ENCODE measurements at places on chromosomes 3 and 15. TPM values are rescaled to one million over a fixed set of nuclear protein-coding genes. Genes with fewer than 3 reads are reported as not detected.

Gene SERPINI2
- total RNA-seq: not detected

Gene SHF
- total RNA-seq: 5.7 TPM

DNA sequence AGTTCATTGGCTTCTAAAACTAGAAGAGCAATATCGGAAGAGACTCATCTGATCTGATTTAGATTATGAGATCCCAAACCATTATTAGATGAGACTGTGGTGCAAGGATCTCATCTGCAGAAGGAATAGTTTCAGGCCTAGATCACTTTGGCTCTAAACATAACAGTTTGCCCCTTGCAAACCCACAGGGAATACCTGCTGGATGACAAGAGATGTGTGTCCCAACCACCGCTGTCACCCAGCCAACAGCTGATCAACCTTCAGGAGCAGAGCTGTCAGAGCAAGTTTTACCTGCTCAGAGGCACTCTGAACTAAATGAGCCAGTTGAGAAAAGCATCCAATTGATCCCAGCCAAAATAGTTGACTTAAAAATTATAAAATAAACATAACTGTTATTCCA, 64.0 kb upstream of the ST3GAL6 start:
- no peaks in the 10 kb centered on the region for H3K27me3 ChIP-seq

DNA sequence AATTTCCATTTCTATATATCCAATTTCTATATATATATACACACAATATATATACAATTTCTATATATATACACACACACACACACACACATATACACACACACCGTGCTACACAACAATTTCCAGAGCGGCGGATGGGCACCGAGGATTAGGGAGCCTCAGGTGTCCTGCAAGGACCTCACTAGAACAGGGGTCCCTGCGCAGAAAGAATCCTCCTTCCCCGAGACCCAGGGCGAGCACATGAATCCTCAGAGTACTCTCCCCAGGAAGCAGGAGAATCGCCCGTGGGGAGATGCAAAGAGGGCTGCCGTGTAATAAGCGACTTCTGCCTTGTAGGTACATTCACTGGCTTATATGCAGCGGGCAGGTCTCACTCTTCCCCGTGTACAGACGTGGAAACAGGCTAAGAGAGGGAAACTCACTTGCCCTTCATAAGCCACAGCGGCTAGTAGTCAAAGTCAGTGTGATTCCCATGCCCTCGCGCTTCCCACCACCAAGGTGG, 467 bp downstream of the PIF1 start:
- peaks cover 17% of the 10 kb centered on the region for H3K27me3 ChIP-seq
- H3K4me1 ChIP-seq: peaks cover 33% of the 10 kb centered on the region
- H3K36me3 ChIP-seq: no peaks in the 10 kb centered on the region
- DNase-seq: no peak
- H3K4me3 ChIP-seq: peak overlapping the region; percentile 47

GRCh38 chr3:48064292-48064829, 48.1 kb upstream of the MAP4 start:
- H3K4me3 ChIP-seq: no peak overlapping the region
- DNase-seq: no peak
- peaks cover 9% of the 10 kb centered on the region for H3K4me1 ChIP-seq
- no peak overlapping the region for H3K27ac ChIP-seq
- H3K27me3 ChIP-seq: no peaks in the 10 kb centered on the region

DNA sequence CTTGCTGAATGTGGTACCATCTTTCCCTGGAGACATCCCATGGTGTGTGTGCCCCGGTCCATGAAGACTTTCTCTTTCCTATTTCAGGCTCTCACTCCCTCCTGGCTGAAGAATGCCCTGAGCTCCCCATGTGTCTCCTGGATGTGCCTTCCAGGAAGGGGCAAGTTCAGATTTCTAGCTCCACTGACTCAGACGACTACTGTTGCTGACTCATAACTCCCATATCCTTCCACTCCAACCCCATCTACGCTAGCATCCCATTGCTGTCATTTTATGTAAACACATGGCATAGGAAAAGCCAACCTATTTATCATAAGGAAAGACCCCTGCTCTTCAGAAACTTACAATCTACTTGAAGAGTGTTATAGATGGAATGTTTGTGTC, 95.0 kb downstream of the ADCY5 start:
- no peaks in the 10 kb centered on the region for H3K27me3 ChIP-seq
- no peak overlapping the region for H3K4me3 ChIP-seq

- H3K27me3 ChIP-seq: no peaks in the 10 kb centered on the region
- peaks cover 13% of the 10 kb centered on the region for H3K4me1 ChIP-seq
- H3K4me3 ChIP-seq: no peak overlapping the region
- H3K27ac ChIP-seq: no peak overlapping the region
These were observed 6.6 kb downstream of the TM6SF1 start for GRCh38 chr15:83113881-83114674.

Gene IRAK2
- 4.8 TPM for total RNA-seq

Gene CKMT1A
- not detected for total RNA-seq

GRCh38 chr3:189780546-189781270, 149.5 kb downstream of the TP63 start:
- H3K27ac ChIP-seq: no peak overlapping the region
- H3K4me1 ChIP-seq: peaks cover 4% of the 10 kb centered on the region
- H3K4me3 ChIP-seq: no peak overlapping the region
- no peak for DNase-seq

GRCh38 chr15:83503595-83504364, 56.6 kb downstream of the SH3GL3 start:
- no peak for DNase-seq
- H3K4me1 ChIP-seq: no peaks in the 10 kb centered on the region
- H3K36me3 ChIP-seq: no peaks in the 10 kb centered on the region
- H3K4me3 ChIP-seq: no peak overlapping the region
- H3K27me3 ChIP-seq: peaks cover 4% of the 10 kb centered on the region

GRCh38 chr3:21779909-21780308, 28.9 kb upstream of the ZNF385D start:
- no peak overlapping the region for H3K4me3 ChIP-seq
- no peaks in the 10 kb centered on the region for H3K27me3 ChIP-seq
- H3K36me3 ChIP-seq: no peaks in the 10 kb centered on the region
- H3K27ac ChIP-seq: no peak overlapping the region
- H3K4me1 ChIP-seq: no peaks in the 10 kb centered on the region

DNA sequence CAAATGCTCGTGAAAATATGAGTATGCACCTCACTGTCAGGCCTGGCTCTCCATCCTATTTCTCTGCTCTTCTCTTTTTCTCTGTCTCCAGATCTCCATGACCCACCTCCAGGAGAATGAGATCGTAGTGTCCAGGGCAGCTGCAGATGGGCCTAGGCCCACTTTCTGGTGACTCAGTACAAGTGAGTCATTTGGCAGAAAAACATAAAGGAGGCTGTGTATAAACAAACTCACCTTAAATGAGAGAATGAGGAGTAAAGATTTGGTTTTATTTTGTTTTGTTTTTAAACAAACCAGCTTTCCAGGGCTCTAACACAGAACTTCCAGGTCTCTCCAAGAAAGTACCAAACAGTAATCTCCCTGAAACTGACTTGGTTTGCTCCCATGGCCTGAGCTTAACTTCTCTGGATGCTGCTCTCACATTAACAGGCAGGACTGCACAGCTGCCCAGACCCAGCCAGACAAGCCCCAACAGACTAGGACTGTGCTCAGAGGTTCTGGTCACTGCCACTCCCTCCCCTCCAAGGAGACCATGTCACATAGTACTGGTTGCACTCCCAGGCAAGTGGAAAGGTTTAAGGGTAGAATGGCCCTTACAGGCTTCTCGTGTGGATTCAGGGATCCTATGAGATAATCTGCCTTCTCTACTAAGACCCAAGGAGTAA, 1.5 kb upstream of the HEG1 start:
- DNase-seq: no peak
- H3K36me3 ChIP-seq: no peaks in the 10 kb centered on the region
- H3K27ac ChIP-seq: no peak overlapping the region
- H3K4me1 ChIP-seq: peaks cover 31% of the 10 kb centered on the region

Gene PPP1R2
- 168 TPM for total RNA-seq

GRCh38 chr3:76083992-76084391, 298.6 kb upstream of the ZNF717 start:
- no peaks in the 10 kb centered on the region for H3K4me1 ChIP-seq
- H3K27me3 ChIP-seq: no peaks in the 10 kb centered on the region
- H3K4me3 ChIP-seq: no peak overlapping the region
- DNase-seq: no peak

- peak; percentile 45 for DNase-seq
- no peaks in the 10 kb centered on the region for H3K4me1 ChIP-seq
- H3K36me3 ChIP-seq: no peaks in the 10 kb centered on the region
- H3K27ac ChIP-seq: no peak overlapping the region
- no peaks in the 10 kb centered on the region for H3K27me3 ChIP-seq
These were observed 5.2 kb upstream of the LCTL start for GRCh38 chr15:66570842-66571478.

Measured in spleen (tissue), 13 donors.